ENCODE measurements at places on chromosomes 4 and X.

- DNase-seq, result no peak
Measured at GRCh38 chrX:77924320-77924859, 13.9 kb downstream of the ATP7A start.

DNA sequence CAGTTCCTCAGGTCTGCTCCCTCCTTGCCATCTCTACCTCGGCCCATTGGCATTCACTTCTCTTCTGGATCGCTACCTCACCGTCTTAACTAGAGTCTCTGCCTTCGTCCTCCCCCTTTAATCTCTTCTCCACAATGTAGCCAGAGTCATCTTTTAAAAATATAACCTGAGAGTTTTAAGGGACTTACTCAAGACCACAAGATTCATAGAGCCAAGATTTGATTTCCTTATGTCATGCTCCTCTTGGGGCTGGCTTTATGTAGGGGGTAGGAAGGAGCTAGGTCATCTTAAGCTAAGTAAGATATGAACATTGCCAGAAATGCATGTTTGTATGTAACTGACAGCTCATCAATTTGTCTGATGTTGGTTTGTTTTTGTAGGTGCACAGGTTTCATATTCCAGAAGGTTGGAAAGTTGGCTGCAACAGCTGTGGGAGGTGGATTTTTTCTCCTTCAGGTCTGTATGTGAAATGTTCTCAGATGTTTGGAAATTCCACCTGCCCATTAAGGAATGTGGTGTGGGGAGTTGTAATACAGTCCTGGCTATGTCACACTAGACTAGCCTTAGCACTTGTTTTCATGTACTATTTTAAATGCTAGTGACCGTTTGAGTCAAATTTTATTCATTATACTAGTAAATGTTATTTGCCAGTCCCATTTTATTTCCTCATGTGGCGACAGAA lies 19.6 kb downstream of the FUNDC2 start:
- no peak for DNase-seq

DNA sequence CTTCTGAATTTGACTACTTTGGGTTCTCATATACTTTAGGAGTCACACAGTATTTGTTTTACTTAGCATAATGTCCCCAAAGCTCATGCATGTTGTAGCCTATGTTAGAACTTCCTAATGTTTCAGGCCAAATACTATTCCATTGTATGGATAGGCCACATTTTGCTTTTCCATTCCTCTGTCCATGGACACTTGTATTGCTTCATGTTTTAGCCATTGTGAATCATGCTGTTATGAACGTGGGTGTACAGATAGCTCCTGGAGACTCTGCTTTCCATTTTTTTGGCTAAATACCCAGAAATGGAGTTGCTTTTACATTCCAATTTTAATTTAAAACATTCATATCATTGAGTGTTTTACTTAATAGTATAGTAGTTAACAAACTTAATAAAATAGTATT lies 54.5 kb downstream of the HTT start:
- no peak for DNase-seq

- no peak for DNase-seq
Measured at GRCh38 chr4:115883847-115884246, 770.4 kb upstream of the NDST4 start.

DNA sequence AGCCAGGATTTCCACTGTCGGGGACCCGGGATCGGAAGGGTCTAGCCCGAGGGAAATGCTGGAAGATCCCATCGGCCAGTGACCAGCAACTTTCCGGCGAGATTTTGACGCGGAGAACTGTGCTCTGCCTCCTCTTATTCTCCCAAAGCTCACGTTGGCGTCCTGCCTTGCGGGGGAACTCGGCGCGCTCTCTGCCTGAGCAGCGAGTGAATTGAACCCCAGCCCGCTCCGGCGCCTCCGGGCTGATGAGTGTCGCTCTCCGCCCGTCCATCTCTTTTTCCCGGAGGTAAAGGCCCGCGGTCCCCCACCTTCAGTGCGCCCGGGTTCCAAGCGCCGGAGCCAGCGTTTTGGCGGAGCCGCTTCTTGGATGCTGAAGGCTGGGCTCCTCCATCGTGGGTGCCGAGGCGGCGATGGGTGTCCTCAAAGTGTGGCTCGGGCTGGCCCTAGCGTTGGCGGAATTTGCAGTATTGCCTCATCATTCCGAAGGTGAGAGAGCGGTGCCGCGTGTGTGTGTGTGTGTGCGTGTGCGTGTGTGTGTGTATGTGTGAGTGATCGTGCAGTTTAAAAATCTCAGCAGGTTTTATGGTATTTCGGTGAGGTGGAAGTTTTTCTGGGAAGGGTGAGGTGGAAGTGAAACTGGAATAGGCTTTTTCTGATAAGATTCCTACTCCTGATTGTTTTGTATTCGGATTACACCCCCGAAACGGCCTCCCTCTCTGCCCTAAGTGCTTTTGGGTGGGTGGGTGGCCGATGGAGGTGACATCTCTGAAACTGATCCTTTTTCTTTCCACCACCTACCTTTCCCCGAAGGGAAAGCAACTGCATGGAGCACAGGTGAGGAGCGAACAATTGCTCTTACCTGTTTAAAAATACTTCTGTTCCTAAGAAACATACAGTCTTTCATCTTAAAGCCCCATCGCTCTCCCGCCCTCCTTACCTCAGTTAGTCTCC lies 752 bp downstream of the FRAS1 start:
- peak; percentile 28 for DNase-seq

GRCh38 chr4:15765391-15765790 lies 12.7 kb upstream of the CD38 start:
- no peak for DNase-seq

DNA sequence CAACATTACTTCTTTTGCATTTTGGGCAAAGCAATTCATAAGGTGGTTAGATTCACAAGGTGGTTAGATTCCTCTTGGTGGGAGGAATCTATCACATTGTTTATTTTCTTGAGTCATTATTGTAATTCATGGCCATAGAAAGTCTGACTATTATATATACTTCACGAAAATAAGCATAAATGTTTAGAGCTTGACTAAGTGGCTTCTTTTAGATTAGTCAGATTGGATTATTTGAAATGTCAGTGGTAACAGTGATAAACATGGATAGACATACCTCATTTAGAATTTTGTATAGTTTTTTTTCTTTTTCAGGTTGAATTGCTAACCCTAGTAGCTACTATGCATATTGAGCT lies 24.9 kb upstream of the DYNLT3 start:
- no peak for DNase-seq

GRCh38 chrX:68697036-68697435 lies 49.6 kb downstream of the STARD8 start:
- DNase-seq, result no peak

- no peak for DNase-seq
Measured at GRCh38 chr4:181162676-181163075, 1080.5 kb upstream of the TENM3 start.

Measured in T-helper 2 cell treated with Interferon-gamma antibody and Interleukin-4, amounts not matched to agents 5 μg/mL and 100 μg/mL, for 36 hours (primary cell).